ENCODE measurements at places on chromosomes 7 and 10. TPM values are rescaled to one million over a fixed set of nuclear protein-coding genes. Genes with fewer than 3 reads are reported as not detected.

- no peak for DNase-seq
These were observed 66.6 kb downstream of the SLIT1 start for GRCh38 chr10:97119058-97119745.

GRCh38 chr7:102279537-102280400 is 6.9 kb upstream of the SH2B2 start:
- no peak for DNase-seq

DNA sequence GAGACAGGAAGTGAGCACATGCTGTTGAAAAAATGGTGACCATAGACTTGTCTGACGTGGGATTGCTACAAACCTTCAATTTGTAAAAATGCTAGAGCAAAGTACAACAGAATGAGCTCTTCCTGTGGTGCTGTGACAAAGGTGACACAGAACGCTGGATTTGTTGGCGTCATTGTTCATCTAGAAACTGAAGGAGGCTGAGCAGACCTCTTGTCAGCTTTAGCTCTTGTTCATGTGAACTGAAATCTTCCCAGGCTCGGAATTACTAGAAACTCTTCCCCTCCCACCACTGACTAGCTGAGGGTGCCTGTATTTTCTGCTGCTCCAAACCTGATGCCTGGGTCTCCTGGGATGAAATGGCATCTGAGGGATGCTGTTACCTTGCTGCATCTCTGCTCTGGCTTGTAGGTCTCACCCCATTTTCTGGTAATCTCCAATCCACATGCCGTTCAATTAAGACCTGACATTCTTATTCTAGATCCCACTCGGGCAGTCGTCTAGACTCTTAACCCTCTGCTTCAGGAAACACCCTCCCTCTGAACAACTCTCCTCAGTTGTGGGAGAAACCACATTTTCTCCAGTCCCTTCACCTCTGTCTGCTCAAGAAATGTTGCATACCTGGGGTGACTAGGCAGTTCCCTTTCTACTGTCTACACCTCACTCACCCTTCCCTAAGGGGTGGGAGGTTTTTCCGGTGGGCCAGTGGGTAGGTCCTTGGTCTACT is 349.3 kb downstream of the CXCL12 start:
- peak; percentile 11 for DNase-seq

GRCh38 chr7:106190589-106191330 is 78.6 kb upstream of the SYPL1 start:
- no peak for DNase-seq

DNA sequence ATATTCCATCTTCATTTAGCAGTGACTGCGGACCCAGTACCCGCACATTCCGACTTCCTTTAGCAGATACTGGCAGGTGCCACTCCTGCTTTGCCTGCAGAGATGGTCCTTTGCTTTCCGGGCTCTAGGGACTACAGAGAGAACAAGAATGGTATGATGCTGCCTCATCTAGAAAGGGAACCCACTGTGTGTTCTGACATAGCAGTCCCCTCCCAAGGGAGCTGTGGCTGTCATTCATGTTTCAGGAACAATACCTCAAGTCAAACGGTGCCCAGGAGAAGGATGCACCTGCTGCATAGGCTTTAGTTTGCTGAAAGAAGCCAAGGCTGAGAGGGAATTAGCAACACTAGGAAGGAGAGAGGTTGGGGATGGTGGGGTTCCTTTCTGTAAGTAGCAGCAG is 15.9 kb upstream of the TMEM72 start:
- DNase-seq = no peak

GRCh38 chr10:127406018-127406550 is 143.0 kb upstream of the NPS start:
- DNase-seq = no peak

GRCh38 chr10:11074536-11075267 is 57.0 kb downstream of the CELF2 start:
- no peak for DNase-seq

- no peak for DNase-seq
These were observed 47.7 kb downstream of the SHOC2 start for GRCh38 chr10:110967009-110967630.

DNA sequence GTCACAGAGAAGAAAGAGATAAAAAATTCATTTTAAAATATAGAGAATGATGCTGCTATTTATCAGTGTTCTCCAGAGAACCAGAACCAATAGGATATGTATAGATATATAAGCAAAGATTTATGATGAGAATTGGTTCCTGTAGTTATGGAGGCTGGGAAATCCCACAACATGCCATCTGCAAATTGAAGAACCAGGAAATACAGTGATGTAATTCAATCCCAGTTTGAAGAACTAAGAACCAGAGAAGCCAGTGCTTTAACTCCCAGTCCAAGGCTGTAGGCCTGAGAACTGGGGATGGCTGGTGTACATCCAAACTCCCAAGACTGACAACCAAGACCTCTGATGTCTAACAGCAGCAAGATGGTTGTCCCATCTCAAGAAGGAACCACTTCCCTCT is 192.9 kb upstream of the PLXDC2 start:
- no peak for DNase-seq

Gene ZNF853
- 13.3 TPM for total RNA-seq

Gene PLXNA4
- 18.0 TPM for total RNA-seq

Gene NAT16
- total RNA-seq = not detected

Gene RBM20
- 59.9 TPM for total RNA-seq

Gene NKX2-3
- not detected for total RNA-seq

Measured in right atrium auricular region (tissue), 2 donors.